ENCODE measurements at places on chromosomes 3 and 15.

- no peak for DNase-seq
These were observed 1.4 kb downstream of the GPR149 start for GRCh38 chr3:154428286-154429206.

- no peak for DNase-seq
These were observed 49.1 kb downstream of the AMOTL2 start for GRCh38 chr3:134325061-134325705.

GRCh38 chr15:101107101-101107500 is 144.7 kb downstream of the CHSY1 start:
- no peak for DNase-seq

GRCh38 chr3:186298876-186299275 is 63.2 kb downstream of the DGKG start:
- DNase-seq = no peak

DNA sequence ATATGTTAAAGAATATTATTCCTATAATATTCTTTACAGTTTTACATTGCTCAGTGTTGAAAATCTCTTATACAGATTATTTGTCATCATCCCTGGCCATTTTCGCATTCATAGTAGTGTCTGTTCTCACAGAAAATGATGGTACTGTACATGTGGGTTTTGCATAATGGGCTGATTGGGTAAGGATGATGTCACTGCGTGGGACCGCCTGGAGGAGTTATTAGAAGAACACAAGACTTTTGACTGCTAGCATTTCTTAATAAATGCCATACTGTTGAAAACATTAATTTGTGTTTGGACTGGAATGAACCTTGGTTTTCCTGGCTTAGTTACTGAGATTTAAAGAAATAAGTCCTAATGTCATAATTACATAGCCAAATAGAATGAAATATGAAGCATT is 20.3 kb downstream of the LRCH3 start:
- DNase-seq = peak; percentile 7

- no peak for DNase-seq
These were observed 8.1 kb upstream of the SLC6A1 start for GRCh38 chr3:10984371-10984896.

DNA sequence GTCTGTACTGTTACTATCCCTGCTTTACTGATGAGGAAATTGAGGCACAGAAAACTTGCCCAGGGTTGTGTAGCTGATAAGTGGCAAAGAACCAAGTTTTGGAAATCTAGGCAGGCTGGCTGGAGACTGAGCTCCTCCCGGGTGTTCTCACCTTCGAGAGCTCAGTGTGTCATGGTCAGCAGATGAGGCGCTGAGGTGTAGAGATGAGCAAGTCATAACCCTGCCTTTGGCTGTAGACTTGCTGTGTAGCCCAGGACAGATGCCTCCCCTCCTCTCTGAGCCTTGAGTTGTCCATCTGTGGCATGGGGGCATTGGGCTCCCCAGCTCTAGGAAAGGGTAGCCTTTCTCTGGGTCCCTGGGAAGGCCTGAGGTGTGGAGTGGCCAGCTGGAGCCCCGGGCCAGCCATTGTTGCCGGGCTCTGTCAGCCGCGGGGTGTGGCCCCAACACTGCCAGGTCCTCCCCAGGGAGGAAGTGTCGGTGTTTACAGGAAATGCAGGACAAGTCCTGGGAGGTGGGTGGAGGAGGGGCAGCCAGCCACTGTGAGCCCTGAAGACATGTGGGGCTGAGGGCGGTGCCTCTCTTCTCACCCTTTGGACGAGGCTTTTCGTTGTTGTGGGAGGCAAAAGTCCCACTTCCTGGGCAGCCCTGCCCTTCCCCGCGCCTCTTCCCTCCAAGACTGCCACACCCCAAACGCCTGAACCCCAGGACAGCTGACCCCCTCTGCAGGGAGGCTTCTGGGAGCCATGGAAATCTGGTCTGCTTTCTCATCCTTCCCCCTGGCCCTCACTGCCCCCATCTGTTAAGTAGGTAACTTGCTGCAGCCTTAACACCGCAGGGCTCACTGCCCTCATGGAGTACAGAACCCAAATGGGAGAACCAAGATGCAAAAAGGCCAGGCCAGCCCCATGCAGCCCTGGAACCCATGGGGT is 29.1 kb downstream of the FGD5 start:
- DNase-seq = no peak

GRCh38 chr15:32802286-32802936 is 84.6 kb downstream of the GREM1 start:
- DNase-seq = no peak
